Naive thymus-derived CD4-positive, alpha-beta T cell (primary cell): ENCODE measurements at places on chromosomes 16 and 17.

DNA sequence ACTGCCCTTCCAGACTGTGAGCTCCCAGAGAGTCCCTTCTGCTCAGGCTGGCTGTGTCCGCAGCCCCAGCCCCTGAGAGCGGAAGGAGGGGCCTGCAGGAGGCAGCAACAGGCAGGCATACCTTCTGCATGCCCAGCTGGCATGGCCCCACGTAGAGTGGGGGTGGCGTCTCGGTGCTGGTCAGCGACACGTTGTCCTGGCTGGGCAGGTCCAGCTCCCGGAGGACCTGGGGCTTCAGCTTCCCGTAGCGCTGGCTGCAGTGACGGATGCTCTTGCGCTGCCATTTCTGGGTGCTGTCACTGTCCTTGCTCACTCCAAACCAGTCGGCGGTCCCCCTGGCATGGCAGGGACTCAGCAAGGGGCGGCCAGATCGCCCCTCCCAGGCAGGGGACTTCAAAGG is 9.0 kb downstream of the RHBDF1 start:
- no peak for DNase-seq

DNA sequence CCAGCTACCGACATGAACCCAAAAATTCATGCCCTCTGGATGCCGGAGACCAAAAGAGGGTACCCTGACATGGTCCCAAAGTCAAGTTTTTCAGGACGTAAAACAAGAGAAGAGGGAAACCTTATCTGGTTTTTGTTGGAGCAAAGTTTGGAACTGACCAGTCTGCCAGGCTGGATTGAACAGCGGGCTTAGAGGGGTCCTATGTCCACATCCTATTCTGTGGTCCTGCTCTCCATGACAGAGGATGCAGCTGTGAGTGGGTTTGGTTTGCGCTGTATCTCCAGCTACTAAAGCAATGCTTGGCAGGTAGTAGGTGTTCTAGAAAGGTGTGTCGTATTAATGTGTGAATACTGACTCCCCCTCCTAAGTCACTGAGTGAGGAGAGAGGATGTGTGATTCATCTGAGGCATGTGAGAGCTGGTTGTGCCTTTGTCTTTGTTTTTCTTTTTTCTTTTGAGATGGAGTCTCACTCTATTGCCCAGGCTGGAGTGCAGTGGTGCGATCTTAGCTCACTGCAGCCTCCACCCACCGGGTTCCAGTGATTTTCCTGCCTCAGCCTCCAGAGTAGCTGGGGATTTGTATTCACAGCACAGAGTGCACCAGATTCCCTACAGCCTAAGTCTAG is 31.0 kb downstream of the PMM2 start:
- no peak for DNase-seq

DNA sequence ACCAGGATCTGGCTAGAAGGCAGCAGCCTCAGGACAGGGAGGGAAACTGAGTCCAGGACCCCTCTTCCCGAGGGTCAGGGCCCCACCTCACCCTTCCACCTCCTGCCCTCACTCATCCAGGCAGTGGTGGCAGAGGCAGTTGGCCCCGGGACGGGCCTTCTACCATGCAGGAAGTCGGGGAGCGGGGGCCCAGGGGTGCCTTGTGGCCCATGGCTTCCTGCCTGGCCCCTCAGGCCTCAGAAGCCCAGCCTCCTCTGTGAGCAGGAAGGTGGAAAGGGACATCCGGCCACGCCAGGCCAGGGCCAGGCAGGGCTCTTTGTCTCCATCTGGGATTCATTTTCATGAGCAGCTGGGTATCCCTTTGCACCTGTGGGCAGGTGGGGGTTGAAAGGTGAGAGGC is 58.5 kb downstream of the BAHCC1 start:
- no peak for DNase-seq

- DNase-seq: no peak
Observed at GRCh38 chr16:87832137-87832527, 37.2 kb downstream of the SLC7A5 start.

DNA sequence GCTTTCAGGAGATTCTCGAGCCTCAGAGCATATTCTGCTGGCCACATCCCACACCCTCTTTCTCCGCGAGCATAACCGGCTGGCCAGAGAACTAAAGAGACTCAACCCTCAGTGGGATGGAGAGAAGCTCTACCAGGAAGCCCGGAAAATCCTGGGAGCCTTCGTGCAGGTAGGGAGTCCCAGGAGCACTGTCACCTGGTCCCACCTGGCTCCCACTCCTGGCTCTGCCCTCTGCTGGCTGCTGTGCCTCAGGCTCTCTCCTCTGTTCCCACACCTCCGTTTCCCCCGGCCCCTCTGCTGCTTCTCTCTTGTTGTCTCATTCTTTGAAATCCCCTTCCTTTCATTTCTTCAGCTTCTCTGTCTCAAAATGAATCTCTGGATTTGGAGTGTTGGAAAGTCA is 16.4 kb downstream of the LPO start:
- no peak for DNase-seq

GRCh38 chr17:63399316-63399715 is 46.8 kb downstream of the CYB561 start:
- no peak for DNase-seq

DNA sequence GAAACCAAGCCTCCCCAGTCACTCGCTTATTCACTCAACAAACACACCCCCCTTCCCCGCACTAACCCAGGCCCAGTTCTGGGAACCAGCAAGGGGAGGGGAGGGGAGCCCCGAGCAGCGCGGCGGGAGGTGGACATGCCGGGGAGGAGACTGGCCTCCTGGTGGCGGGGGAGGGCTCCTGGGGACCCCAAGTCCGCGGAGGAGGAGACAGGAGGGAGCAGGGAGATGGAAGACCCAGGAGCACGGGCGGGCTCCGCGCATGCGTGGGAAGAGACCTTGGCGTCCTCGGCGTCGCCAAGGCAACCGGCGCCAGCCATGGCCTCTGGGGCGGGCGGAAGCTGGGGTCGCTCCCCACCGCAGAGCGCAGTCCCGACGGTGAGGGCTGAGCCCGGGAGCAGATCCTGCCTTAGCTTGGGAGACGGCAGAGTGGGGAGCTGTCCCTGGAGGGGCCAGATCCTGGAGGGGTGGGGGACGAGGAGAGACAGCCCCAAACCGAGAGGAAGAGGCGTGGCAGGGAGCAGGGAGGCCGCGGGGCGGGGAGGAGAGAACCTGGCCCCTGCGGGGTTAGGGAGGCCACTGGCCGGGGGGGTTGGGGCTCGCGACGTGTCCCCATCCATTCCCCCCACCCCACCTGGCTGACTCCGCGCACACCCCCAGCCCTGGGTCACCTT is at the start of gene PRR29:
PRR29 (plus strand) TSS at position 302 of the 671 bp plus-strand sequence; CDS start at position 316, 14 bp downstream.
- DNase-seq: peak; percentile 65

DNA sequence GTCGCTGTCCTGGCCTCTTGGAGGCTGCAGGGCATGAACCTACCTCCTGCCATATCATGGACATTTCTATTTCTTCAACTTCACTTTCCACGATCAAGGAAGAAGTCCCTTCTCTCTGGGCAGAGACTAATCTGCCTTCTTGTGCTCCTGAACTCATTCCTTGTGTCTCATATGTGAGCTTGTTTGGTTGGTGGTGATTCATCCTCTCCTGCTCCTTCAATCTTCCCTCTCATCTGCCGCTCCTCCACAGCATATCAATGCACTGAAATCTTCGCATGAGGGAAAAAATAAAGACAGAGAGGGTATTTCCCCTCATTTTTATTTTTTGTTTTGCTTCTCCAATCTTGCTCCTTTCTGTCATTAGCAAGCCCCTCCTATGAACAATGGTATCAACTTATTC is 571.7 kb upstream of the GOT2 start:
- DNase-seq: no peak

DNA sequence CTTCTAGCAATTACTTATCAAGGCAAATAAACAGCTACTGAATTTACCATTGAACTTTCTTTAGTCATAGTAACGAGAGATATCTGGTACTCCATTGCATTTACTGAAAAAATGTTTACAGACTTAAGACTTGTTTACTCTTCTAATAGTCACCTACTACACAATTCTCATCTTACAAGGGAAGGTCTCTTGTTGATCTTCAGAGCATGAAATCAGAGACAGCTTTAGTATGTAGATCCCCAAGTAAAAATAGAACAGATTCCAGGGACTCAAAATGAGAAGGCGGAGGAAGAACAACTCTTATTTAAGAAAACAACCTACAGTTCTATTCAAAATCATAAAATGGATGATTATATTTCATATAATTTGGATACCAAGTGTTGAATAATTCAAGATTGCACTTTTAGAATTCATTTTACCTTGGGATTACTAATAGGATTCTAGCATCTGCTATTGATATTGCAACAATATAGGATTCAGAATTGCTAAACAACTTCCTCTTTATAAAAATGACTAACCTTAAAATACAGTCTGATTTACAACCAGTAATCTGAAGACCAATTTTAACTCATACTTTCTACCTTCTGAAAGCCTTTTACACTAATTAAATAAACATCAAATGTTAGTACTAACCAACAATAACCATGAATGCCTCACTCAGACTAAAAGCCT is 20.8 kb downstream of the UBE2G1 start:
- no peak for DNase-seq

- DNase-seq: no peak
Observed at GRCh38 chr17:59842901-59843652, 49.7 kb downstream of the TUBD1 start.

DNA sequence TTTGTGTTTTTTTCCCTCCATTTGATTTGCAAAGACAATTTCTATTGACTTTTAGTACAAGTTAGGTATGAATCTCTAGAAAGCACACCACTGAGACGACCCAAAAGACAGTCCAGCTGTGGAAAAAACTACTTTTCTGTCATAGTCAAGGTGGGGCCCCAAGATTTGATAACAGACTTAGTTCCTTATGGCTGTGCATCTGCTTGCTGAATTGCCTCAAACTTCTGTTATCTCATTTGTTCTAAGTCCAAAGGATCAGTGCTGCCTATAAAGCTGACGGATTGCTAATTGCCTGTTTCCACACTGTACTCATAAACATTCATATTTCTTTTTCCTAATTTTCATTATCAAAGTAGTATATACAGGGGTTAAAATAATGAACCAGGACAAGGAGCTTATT is 180.8 kb downstream of the SPECC1 start:
- no peak for DNase-seq

DNA sequence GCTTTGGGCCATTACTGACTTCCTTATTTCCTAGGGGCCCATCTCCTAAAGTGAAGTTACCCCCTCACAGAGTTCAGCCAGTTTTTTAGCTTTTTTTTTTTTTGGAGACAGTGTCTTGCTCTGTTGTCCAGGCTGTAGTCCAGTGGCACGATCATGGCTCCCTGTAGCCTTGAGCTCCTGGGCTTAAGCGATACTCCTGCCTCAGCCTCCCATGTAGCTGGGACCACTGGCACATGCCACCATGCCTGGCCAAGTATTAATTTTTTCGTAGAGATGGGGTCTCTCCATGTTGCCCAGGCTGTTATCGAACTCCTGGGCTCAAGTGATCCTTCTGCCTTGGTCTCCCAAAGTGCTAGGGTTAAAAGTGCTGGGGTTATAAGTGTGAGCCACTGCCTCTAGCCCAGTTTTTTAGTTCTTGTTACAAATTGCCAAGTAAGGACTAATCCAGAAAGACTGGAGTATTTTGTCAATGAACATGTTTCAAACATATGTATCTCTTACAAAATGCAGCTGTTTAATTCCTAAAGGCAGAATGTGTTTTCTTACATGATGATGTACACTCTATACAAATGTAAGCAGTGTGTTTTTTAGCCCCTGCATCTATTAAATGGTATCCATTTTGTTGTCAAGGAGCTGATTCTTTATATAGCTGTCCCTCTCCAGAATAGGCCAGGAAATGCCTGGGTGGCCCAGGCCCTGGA is 49.1 kb upstream of the IL34 start:
- DNase-seq: no peak

- no peak for DNase-seq
Observed at GRCh38 chr16:19589771-19590302, 34.3 kb downstream of the VPS35L start.

DNA sequence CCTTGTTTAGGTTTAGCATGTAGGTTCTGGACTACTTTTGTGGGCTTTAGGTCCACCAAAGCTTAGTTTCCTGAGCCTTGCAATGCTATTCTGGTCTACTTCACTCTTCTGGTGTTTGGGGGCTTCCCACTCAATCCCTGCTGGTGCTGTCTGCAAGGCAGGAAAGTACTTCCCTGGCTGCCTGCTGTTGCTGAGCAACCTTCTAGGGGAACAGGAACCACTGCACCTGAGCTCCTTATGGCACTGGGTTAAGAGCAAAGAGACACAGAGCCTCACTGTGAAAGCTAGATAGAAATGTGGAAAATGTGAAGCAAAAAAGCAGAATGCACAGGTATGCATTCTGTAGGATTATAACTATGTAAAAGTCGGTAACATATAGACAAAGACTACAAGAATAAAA is 17.0 kb downstream of the MPO start:
- no peak for DNase-seq

GRCh38 chr16:50308237-50308965 is 42.0 kb downstream of the ADCY7 start:
- DNase-seq: no peak

DNA sequence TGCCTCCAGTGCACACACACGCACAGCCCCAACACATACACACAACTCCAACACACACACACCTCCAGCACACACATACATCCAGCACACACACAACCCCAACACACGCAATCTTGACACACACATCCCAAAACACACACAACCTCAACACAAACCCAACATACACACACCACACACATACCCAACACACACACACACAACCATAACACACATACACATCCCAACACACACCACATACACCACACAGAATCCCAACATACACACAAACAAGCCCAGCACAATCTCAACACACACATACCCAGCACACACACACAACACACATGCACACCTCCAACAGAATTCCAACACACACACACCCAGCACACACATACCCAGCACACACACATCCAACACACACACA is 301.1 kb downstream of the ABCC12 start:
- DNase-seq: no peak

GRCh38 chr17:7497228-7497627 is 13.1 kb downstream of the POLR2A start:
- no peak for DNase-seq

GRCh38 chr17:8946476-8946875 is 19.0 kb downstream of the PIK3R5 start:
- no peak for DNase-seq

- peak; percentile 45 for DNase-seq
Observed at GRCh38 chr17:29219378-29220047, 27.1 kb upstream of the CRYBA1 start.

GRCh38 chr16:19196871-19197270 is 28.8 kb downstream of the SYT17 start:
- DNase-seq: no peak

DNA sequence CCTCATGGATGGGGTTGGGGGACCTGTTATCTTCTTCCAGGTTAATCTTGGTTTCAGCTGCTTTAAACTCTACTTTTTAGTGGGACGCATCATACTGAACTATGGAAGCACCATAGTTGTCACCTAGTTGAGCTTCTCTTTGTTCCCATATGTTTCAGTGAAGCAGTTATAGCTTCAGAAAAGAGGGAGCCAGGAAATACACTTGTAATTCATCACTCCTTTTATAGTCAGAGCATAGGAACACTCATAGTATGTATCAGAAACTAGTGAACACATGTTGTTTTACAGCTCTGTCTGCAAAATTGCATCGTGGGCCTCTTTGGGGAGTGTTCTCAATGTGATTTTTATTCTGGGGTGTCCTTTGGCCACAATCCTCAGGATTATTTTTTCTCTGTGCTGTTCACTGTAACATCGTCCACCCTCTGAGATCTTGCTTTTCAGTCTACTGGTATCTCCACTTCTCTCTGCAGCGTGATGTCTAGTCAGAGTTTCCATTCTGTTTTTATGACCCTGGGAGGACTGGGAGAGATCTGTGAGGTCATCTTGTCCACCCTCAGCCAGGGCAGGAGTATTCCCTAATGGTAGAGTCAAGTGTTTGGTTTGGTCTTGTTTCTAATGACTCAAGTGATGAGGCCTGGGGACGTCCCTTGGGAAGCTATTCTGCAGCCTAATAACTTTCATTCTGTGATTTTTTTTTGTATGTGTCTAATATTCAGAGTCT is 585.4 kb downstream of the WWOX start:
- DNase-seq: no peak
